ENCODE measurements at places on chromosomes 12 and 14.
A peak's percentile ranks its signal among the peaks of the same experiment; 100 is the strongest.

GRCh38 chr14:77520555-77520954 is 21.9 kb upstream of the ISM2 start:
- no peak for DNase-seq

DNA sequence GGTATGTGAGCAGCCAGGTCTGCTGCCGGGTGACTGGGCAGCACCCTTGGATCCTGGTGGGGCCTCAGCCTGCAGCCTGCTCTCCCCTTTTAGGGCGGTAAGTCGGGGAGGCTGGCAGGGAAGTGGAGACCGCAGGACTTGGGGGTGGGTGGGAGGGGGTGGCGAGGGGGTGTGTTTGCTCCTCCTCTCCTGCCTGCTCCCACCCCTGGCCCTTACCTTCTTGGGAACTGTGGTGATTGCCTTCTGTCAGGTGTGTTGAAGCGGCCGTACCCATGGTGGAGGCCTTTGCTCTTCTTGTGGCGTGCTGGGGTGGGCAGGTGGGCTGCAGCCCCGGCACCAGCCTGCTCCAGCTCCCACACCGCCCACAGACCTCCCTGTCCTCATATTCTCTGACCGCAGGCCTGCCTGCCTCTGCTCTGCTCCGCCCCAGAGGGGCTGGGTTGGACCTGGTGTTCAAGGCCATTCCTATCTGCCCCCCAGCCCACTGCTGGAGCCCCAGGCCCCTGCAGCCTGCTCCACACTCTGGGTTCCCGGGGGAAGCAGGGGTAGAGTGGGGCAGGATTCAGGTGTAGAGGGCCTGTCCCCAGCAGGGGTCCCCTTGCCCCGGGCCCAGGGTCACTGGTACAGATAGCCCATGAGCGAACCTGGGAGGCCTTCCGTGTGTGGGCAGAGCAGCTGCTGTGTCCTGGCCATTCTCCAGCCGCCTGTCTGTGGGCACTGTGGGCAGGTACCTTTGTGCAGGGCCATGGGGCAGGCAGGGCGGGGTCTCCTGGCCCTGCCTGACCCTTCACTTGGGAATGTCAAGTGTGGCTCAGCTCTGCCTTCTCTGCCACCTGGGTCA is 5.2 kb downstream of the TEDC1 start:
- DNase-seq: no peak

GRCh38 chr12:116556964-116557698 is 2.0 kb upstream of the MAP1LC3B2 start:
- DNase-seq: no peak

DNA sequence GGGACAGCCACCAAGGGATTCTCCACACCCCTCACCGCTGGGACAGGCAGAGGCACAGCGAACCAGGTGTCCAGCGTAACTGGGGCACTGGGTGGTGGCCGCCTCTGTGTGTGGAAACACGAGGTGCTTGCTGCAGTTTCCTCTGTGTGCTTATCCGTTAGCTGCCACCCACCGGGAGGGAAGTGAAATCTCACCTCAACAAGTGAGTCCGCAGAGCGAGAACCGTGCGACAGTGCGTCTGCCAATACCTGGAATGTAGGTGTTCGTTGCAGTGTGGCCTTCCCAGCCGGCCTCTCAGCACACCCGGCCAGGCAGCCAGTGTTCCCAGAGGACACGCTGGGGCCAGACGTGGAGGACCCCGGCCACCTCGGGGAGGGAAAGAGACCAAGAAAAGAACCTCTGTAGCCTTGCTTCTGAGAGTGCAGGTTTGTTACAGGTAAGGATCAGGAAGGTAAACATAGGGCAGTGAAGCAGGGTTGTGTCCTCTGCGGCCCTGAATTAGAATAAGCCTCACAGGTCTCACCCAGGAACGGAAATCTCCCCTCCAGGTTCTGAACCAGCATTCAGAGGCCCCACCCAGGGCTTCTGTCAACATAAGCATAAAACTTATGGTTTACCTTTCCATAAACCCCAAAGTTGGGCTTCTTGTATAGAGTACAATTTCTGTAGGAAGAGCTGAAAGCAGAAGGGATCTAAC is 1.5 kb downstream of the BCL2L14 start:
- DNase-seq: peak; percentile 1

DNA sequence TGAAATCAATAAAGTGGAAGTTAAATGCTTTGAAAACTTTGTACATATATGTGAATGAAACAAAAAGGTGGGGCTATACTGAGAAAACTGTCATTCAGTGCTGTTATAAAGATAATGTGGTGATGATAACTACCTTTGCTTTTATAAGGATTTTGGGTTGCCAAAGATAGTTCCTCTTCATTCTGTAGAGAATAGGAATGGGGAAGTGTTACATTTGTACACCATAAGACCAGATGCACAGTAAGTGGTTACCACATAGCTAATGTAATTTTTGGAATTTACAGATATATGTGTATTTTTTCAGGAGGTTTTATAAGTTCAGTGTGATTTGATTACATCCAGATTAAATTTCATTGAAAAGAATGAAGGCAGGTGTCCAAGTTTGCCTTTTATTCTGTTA is 18.1 kb downstream of the RAB21 start:
- DNase-seq: no peak

- no peak for DNase-seq
Measured at GRCh38 chr14:80956922-80957321, 1.5 kb downstream of the TSHR start.

DNA sequence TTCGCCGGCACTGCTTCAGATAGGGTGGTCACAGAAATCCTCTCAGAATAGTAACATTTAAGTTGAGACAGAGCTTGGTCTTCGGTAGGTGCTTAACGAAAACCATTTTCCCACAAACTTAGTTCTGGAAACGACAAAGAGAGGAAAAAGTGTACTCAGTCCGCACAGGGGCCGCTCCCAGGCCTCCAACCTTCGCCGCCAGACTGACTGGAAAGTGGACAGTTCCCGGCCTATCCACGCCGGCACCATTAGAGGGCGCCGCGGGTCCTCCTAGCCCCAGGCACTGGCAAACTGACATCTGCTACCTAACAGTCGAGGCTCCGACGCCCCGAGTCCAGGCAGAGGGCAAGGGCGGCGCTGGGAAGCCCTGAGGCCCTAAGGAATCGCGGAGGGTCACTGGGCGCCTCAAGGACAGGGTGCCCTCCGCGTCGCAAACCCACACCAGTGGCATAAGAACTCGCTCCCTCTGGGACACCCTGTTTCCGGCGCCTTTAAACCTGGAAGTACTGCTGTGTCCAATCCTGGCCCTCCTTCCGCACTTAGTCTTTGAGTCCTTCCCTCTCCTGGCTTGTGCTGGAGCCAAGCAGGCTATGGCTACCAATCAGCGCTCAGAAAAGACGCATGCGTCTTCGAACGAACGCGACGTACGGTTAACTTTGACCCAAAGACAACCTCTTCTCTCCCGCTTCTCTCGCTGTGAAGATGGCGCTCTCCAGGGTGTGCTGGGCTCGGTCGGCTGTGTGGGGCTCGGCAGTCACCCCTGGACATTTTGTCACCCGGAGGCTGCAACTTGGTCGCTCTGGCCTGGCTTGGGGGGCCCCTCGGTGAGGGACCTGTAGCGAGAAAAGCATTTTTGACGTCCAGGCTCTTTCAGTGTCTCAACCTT is at the start of gene LETMD1:
LETMD1 (plus strand) TSS at position 673 of the 886 bp plus-strand sequence; CDS start at position 703, 30 bp downstream.
- peak; percentile 70 for DNase-seq

GRCh38 chr14:88025313-88025712 is 20.4 kb downstream of the GPR65 start:
- no peak for DNase-seq

- DNase-seq: no peak
Measured at GRCh38 chr14:104387022-104388010, 192.2 kb upstream of the C14orf180 start.

DNA sequence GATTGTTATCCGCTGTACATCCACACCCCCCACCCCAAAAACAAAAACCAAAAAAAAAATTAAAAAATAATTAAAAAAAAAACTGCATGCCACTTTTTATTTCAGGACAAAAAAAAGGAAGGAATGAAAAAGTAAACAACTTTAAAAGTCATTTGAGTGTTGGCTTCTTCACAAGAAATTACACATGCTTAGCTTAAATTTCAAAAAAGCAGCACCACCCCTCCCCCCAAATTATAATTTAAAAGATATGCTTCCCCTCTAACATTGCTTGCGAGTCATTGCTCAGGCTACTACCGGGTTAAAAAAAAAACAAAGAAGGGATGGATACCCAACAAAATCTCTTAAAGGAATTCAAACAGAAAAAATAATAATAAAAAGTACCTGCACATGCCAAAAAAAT is 98.5 kb downstream of the BCL11B start:
- no peak for DNase-seq
